ENCODE measurements at places on chromosomes 2 and 18.

GRCh38 chr2:50443868-50444630, 587.9 kb downstream of the NRXN1 start:
- H3K27me3 ChIP-seq = no peaks in the 10 kb centered on the region
- H3K27ac ChIP-seq = no peak overlapping the region
- H3K36me3 ChIP-seq = no peaks in the 10 kb centered on the region
- no peaks in the 10 kb centered on the region for H3K4me1 ChIP-seq
- no peak overlapping the region for H3K4me3 ChIP-seq

DNA sequence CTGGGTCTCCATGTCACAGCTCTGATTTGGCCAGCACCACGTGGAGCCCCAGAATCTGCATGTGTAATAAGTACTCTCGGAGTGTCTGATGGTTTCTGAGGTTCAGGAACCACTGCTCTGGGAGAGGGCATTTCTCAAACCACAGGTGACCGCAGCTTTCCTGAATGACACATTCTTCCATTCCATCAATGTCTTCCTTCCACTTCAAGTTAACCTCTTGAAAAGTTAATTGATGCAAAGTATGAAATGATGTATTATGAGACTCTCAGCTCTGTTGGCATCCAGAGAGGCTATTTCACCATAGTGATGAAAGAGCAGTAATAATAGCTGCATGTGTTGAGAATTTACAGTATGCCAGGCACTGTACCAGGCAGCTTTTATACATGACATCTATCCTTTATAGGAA, 61.3 kb upstream of the CRIM1 start:
- no peaks in the 10 kb centered on the region for H3K4me1 ChIP-seq
- H3K27ac ChIP-seq = no peak overlapping the region
- DNase-seq = no peak
- no peak overlapping the region for H3K4me3 ChIP-seq
- H3K36me3 ChIP-seq = no peaks in the 10 kb centered on the region

DNA sequence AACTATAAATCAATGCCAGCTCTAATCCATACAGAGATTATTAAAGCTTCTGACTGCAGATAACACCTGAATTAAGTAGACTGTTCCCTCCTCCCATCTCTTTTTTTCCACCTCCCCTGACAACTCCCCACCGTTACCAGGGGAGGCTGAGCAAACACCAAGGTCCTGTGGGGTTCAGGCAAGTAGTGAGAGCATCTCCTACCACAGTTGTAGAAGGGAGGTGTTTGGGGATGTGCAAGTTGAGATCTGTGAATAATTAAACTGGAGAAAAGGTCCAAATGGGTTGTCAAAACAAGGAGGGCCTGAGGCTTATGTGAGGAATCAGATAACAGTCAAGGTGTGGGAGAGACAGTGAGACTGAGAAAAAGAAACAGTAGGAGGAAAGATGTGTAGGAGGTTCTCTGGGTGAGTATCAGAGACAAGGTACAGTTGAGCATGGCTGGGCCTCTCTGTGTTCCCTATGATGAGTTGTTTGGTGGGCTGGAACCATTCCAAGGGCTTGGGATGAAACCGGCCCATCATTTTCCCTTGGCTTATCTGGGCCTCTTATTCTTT, 194.6 kb downstream of the CYRIA start:
- no peak overlapping the region for H3K4me3 ChIP-seq
- DNase-seq = no peak
- no peaks in the 10 kb centered on the region for H3K27me3 ChIP-seq
- H3K27ac ChIP-seq = no peak overlapping the region

DNA sequence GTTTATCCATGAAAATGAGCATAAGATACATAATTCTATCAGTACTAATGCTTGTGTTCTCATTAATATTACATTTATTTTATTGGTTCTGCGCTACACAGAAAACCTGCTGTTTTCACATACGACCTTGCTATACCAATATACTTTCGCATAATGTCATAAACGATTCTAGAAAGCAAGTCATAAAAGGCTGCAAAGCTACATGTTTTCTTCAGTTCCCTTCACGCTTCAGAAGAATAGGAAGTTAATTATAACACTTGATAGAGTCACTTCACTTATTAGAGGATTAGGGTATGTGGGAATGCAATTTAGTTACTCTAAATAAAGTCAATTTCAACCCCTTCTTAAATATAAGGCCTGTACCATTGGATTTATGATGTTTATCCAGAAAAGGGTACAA, 29.0 kb downstream of the PSME4 start:
- H3K36me3 ChIP-seq = peaks cover 4% of the 10 kb centered on the region
- no peaks in the 10 kb centered on the region for H3K27me3 ChIP-seq
- H3K4me1 ChIP-seq = no peaks in the 10 kb centered on the region
- no peak overlapping the region for H3K4me3 ChIP-seq
- no peak overlapping the region for H3K27ac ChIP-seq

DNA sequence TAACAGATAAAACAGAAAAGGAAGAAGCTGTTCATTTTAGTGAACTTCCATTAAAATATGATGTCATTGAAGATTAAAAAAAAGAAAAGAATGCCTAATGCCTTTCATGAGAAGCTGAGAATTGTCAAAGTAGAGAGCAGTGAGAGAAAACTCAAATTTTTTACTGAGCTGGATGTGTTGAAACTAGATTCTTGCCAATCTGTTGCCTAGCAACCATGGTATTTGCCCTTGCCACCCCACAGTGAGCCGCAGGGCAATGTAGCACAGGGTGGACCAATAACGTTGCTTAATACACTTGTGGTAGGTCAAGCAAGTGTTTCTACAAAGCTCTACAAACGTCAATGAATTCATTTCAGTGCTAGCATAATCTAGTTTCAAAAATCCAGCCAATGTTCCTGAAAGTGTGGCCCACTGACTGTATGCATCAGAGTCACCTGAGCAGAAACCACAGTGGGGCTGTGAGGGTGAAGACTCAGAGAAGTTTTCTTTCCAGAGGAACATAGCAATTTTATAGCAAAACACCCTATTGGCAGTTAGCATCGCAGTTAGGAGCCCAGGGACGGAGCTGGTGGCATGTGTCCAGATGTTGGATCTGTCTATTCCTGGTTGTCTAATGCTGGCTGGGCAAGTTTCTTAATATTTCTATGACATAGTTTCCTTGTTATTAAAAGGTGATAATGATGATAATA, 132.2 kb downstream of the DOCK10 start:
- no peaks in the 10 kb centered on the region for H3K36me3 ChIP-seq
- no peak for DNase-seq
- peaks cover 8% of the 10 kb centered on the region for H3K4me1 ChIP-seq
- H3K4me3 ChIP-seq = no peak overlapping the region
- no peak overlapping the region for H3K27ac ChIP-seq

DNA sequence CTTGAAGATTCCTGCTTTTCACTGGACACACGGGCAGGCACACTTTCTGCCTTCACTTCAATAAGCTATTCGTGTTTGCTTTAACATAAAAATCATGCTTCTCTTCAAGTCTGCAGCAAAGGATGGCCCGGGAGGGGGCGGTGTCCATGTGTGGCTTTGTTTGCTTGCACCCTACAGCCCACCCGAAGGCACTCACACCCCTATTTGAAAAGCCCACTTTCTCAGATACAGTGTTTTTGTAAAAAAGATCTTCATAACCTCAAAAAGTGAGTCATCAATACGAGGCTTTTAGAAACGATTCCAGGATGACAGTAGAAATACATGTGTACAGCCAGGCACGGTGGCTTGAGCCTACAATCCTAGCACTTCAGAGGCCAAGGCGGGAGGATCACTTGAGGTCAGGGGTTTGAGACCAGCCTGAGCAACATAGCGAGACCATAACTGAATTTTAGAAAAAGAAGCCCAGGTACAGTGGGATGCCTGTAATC, 36.5 kb upstream of the HPCAL1 start:
- DNase-seq = no peak
- no peaks in the 10 kb centered on the region for H3K4me1 ChIP-seq
- no peak overlapping the region for H3K27ac ChIP-seq
- H3K27me3 ChIP-seq = no peaks in the 10 kb centered on the region
